8988T (cell line): ENCODE measurements at places on chromosomes 3 and 15.

GRCh38 chr3:41740374-41740886 is 221.5 kb downstream of the ULK4 start:
- no peak for DNase-seq

GRCh38 chr3:39752019-39752637 is 57.3 kb upstream of the MYRIP start:
- no peak for DNase-seq

DNA sequence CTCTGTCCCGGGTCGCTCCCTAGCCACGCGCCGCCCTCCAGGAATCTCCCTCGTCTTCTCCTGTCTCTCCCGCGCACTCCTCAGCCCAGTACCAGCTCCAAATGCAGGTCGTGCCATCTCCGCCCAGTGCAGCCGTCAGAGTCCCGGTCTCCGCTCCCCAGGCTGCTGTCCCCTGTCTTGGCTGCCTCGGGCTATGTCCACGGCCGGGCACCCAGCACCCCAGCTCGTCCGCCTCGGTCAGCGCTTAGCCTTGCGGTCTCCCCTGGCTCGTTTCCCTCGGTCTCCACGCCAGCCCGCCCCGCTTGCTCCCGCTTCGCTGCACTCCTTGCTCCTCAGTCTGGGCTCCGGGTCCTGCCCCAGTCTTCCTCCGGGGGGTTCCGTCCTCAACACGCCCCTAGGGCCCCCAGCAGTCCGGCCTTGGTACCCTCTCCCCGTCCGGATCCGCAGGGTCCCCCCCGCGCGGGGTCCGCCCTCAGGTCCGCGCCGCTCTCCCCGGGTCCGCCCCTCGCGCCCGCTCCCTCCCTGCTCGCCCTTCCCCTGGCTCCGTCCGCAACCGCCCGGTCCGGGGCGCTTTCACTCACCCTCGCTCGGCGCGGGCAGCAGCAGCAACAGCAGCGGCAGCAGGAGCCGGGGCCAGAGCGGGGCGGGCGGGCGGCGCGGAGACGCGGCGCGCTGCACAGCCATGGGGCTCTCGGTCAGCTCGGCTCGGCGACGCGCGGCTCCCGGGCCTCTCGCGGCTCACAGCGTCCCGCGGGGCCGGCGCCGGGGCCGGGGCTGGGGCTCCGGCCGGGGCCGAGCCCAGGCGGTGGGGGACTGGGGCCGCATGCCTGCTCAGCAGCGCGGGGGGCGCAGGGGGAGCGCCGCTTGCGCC is 462 bp downstream of the IGDCC3 start:
- no peak for DNase-seq

- no peak for DNase-seq
Observed at GRCh38 chr3:35320646-35321407, 318.5 kb upstream of the ARPP21 start.

- DNase-seq: no peak
Observed at GRCh38 chr3:14033023-14033422, 91.6 kb downstream of the CHCHD4 start.

GRCh38 chr15:66456211-66456610 is 41.4 kb downstream of the SNAPC5 start:
- no peak for DNase-seq

- DNase-seq: no peak
Observed at GRCh38 chr3:117084277-117084676, 374.7 kb downstream of the TUSC7 start.

- DNase-seq: no peak
Observed at GRCh38 chr3:186442162-186442561, 80.1 kb upstream of the DGKG start.

- DNase-seq: no peak
Observed at GRCh38 chr15:64423970-64424369, 36.3 kb downstream of the TRIP4 start.

DNA sequence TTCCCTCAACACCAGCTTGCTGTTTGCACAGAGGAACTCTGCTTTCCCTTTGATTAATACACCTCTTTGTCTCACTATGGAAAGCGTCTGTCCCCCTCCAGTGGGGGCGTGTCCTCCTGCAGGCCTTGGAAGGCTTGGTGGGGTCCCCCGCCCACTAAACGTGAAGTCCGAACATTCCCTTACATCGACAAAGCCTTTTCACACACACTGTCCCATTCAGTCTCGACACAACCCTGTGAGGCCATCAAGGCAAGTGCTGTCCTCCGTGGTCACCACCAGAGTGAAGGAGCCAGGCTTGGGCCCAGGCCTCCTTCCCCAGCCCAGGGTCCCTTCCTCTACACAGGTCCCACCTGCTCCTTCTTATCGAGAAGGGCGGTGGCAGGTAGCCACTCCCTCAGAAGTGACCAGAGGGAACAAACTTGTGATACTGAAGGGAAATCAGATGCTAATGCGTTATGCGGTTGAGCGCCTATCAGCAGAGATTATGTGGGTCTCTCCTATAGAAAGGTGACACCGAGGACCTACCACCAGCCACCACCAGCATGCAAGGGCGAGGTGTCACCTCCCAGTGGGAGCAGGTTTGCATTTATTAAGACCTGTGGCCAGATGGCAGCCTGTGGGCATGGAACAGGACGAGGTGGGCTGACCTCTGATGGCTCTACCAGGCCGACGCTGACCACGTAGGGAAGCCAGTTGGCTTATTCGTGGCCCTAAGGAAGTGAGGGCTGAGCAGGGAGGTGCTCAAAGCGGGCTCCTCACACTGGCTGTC is 6.6 kb downstream of the NRROS start:
- no peak for DNase-seq

DNA sequence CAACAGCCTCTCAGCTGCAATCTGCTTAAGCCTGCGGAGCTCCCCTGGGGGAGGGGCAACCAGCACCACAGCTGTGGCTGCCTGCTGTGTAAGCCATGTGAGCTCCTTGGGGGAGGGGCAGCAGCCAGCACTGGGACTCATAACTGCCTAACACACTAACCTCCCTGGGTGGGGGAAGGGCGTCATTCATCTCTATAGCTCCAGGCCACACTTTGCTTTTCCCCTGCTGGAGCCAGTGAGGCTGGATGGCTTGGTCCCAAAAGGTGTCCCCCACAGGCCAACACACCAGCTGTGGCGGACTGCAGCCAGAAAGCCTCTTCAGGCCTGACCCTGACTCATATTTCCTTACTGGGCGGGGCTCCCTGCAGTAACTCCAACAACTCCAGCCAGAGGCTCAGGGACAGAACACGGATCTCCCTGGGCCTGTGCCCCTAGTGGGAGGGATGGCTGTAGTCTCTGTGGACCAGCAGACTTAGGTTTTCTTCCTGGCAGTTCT is 129.8 kb downstream of the PPM1L start:
- no peak for DNase-seq
